ENCODE measurements at places on chromosomes 11 and 22.
A peak's percentile ranks its signal among the peaks of the same experiment; 100 is the strongest.

- no peak for DNase-seq
These were observed 79.4 kb upstream of the NNMT start for GRCh38 chr11:114216796-114217180.

GRCh38 chr22:44455151-44455962 lies 42.7 kb downstream of the RTL6 start:
- no peak for DNase-seq

DNA sequence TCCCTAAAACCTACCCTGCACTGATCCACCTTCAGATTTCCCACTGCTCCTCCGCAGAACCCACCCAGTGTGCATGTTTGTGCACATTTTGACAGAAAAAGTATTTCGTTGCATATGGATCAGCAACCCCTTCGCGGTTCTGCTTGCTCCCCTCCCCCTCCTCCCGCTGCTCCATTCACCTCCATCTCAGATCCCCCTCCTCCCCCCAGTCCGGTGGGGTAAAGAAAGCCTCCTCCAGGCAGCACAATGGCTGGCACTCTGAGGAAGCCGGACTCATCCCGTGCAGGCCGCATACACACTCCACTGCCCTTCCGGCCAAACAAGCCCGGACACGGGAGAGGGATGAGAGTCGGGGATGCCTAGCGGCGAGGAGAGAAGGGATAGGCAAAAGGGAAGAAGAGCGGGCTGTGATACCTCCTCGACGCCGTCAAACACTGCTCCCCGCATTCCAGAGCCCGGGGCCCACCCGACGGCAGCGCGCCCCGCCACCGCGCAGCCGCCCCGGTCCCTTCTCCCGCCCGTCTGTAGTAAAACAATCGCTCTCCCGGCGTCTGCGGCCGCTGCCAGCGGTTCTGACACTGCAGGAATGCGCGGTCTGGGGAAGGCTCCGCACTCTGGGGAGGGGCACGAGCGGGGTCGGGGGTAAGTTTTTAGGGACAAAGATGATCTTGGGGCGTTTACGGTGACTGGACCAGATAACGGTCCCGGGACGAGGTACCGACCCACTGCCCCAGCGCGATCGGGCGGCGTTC lies 915 bp downstream of the FEZ1 start:
- DNase-seq, result peak; percentile 78

- DNase-seq, result no peak
These were observed 2.5 kb downstream of the TCN2 start for GRCh38 chr22:30609260-30610185.

DNA sequence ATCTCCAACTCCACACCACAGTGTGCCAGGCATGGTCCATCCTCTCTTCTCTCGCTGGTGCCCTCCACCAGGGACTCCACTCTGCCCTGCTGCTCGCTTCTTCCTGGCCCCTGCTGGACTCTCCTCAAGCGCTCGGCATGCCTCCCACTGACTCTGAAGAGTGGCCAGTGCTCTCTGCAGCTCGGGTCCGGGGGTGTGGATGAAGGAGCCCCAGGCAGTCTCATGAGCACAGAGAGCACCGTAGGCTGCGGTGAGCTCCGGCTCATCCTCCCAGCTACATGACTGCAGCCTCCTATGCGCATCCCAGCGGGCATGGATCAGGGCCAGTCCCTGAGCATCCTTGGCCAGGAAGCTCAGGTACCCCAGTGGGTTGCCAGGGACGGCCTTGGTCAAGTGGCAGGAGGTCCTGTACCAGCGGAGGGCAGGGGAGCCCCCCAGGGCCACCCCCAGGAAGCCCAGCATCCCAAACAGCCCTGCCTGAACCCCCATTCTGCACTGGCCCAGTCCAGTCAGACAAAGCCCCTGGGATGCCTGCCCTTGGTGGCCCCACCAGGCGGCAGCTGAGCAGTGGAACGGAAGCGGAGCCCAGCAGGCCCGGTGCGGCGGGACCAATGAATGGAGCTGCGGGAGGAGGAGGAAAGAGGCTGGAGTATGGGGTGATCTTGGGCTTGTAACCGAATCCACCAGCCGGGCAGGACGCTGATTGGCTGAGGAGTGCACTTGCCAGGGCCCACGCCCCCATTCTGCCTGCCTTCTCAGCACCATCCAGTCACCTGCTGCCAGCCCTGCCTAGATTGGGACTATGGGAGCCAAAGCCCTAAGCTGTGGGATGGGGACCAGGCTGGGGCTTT lies at the start of gene PLA2G3:
TSS of gene PLA2G3 (minus strand) at position 643 of the 851 bp plus-strand sequence. CDS start at position 489, 154 bp downstream.
- DNase-seq, result no peak

DNA sequence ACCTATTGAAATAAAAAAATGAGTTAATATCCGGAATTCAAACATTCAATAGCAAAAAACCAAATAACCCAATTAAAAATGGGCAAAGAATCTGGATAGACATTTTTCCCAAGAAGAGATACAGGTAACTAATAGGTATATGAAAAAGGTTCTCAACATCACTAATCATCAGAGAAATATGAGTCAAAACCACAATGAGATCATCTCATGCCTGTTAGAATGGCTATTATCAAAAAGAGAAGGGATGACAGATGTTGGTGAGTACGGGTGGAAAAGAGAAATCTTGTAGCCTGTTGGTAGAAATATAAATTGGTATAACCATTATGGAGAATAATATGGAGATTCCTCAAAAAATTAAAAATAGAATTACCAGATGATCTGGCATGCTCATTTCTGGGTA lies 26.9 kb upstream of the OR6M1 start:
- no peak for DNase-seq

DNA sequence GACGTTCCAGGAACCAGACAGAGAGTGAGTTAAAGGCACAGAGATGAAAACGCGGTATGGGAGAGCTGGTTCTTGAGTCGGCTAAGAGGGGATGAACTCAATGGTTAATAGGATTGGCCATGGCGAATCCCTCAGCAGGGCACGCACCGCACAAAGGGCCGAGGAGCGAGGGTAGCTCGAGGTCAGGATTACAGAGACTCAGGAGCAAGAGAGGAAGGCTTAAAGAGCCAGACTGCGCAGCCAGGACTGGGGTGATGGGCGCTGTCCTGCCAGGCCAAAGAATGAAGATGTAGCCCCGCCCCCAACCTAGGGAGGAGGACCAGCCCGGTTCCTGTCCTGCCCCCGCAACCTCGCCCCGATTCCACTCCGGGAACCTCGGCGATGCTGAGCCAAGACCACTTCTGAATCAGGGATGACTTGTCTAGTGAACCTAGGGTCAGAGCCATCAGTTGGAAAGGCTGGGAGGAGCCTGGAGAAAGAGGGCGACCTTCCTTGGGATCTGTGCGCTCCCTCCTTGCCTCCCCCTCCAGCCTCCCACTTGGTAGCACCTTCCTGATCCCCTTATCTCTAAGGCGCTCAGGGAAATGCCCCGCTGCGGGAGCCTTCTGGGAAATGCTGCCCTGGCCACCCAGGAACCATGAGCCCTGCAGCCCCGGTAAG lies at the start of gene PLEKHB1:
TSS of gene PLEKHB1 (plus strand) at position 610 of the 660 bp plus-strand sequence. CDS start at position 638, 28 bp downstream.
- no peak for DNase-seq

GRCh38 chr11:76282811-76283595 lies 76.7 kb upstream of the WNT11 start:
- DNase-seq, result no peak

DNA sequence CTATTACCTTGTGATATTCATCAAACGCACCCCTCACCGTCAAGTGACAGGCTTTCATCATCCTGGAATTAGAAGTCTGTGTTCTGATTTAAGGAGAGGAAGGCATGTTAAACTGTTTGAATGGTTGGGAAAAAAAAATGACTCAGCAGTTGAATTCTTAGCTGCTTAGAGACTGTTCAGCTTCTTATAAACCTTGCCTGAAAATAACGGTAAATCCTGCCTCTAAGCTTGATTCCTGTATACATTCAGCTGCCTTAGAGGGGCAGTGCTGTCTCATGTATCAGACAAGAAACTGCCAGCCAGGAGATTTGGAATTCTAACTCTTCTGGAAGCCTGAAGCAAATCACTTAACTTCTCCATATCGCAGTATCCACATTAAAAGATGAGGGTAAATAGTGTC lies 437.4 kb downstream of the JRKL start:
- DNase-seq, result no peak

DNA sequence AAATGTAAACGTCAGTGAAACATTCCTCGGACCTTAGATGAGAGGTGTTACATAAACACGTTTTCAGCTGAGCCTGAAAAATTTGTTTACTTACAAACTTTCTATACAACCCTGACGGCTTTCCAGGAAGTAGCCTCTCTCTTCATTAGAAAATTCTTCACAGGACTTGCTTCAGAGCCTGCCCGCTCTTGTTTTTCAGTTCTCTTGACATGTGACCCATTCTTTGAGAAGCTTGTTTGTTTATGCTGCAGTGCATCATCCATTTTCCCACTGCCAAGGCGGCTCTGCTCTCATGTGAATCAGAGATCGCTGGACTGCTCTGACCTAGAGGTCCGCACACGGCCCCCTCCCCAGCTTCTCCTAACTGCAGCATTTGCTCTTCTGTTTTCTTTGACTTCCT lies 47.9 kb upstream of the ARHGAP42 start:
- peak; percentile 11 for DNase-seq

DNA sequence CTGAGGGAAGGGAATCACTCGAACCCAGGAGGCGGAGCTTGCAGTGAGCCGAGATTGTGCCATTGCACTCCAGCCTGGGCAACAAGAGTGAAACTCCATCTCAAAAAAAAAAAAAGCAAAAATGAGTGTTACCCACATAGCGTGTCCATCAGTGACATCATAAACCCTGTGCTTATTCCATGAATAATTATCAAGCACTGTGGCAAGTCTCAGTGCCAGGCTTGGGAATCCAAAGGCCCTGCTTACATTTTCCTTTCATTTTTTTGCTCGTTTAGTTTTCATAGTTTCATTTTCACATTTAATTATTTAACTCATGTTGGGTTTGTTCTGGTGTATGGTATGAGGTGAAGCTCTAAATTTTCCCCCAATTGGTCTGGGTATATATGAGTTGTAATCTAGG lies 46.5 kb downstream of the NEU3 start:
- no peak for DNase-seq

GRCh38 chr11:8671193-8671612 lies 11.3 kb downstream of the TRIM66 start:
- peak; percentile 19 for DNase-seq

GRCh38 chr11:130689222-130689908 lies 226.9 kb downstream of the SNX19 start:
- no peak for DNase-seq

- no peak for DNase-seq
These were observed 145.7 kb downstream of the TRPC6 start for GRCh38 chr11:101438126-101438525.

- DNase-seq, result no peak
These were observed 478 bp upstream of the CD248 start for GRCh38 chr11:66317322-66317722.

DNA sequence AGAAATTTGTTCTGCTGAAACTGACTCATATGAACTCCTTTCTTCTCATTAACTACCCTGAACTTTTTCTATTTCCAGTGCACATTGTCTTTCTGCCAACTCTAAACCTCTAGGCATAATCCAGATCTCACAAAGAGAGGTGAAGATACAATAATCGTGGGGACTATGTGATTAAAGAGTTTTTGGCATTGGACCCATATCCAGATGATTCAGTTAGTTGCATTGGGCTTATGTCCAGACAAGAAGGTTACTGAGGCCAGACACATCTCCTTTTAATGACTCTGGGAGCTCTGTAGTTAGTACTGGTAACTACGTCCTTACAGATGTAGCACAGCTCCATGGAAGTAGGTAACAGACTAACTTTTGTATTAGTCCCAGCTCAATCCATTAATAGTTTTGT lies 273.0 kb downstream of the CASP12 start:
- no peak for DNase-seq

DNA sequence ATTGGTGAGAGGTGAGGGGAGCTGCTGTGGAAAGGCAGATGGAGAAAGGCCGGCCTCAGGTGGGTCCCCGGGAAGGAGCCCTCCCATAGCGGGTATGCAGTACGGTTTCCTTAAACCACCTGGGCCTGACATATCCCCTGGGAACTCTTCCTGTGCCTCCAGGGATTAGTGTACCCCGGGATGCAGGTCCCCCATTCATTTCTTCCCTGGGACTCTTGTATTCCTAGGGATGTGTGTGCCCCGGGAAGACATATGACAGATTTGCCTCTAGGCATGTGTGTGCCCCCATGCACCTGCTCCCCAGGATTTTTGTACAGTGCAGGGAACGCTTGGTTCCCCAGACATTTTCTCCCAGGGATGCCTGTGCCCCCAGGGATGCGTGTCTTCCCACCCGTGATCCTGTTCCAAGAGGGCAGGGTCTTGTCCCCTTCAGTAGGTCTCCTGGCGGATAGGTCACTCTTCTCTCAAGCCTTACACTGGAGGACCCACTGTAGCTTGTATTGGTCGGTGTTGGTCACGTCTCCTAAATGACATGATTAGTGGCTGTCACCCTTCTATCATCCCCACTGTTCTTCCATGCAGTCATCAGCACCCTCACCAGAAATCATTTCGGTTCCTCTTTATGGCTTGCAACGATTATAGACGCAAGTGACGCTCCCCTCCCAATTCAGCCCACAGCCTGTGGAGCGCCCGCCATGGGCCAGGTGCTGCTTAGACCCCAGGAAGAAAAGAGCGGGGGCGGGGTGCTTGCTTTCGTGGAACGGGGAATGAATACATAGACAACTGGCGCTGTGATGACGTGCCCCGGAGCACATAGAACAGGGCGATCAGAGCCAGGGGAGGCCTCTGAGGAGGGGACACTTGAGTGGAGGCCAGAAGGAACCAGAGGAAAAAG lies 1.3 kb downstream of the PARVB start:
- DNase-seq, result no peak

DNA sequence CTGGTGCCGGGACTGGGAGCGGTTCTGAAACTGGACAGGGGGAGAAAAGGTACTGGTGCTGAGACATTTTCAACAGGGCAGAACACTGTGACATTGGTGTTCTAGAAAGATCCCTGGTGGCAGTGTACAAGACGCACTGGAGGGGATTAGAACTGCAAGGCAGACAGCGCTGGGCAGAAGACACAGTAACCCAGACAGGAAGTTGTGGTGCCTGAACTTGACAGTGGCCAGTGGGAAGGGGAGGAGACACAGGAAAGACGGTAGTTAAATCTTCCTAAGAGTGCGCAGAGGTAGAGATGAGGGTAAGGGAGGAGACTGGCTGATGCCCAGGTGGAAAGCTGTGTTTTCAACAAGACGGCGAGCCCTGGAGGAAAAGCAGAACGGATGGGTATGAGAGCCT lies 24.5 kb downstream of the FAM227A start:
- no peak for DNase-seq

- DNase-seq, result no peak
These were observed 125.1 kb downstream of the BCR start for GRCh38 chr22:23305321-23305910.

GRCh38 chr11:86627776-86628455 lies 44.5 kb downstream of the ME3 start:
- no peak for DNase-seq

DNA sequence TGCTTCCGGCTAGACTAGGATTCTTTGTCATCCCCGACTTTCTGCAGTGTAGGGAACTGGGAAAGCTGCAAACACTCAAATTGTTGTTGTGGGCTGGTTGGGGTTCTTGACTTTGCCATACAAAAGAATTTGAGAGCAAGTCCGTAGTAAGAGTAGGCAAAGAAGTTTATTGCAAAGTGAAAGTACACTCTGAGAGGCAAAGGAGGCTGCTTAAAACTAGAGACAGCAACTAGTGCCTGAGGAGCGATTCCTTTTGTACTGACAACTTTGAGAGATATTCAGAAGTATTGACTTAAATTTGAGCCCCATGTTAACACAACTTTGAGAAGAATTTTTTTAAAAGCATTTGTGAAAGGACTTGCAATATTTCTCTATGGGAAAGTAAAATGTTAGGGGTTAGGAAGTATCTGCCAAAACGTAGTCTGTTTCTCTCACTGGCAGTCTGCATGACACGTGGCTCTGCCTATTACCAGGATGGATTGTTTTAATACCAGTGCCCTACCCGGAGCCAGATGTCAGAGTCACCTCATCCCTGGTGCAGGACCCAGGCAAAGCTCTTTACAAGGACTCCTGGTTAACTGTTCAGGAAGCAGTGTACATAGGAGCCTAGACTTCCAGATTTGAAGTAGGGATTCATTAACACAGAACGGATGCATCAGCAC lies 85.0 kb upstream of the CLPB start:
- DNase-seq, result peak; percentile 36

Data from hippocampal formation (tissue), 2 donors.